ENCODE measurements at places on chromosomes 4 and X. TPM values are rescaled to one million over a fixed set of nuclear protein-coding genes. Genes with fewer than 3 reads are reported as not detected.

ADGRL3 gene
- 2.8 TPM for total RNA-seq

DNA sequence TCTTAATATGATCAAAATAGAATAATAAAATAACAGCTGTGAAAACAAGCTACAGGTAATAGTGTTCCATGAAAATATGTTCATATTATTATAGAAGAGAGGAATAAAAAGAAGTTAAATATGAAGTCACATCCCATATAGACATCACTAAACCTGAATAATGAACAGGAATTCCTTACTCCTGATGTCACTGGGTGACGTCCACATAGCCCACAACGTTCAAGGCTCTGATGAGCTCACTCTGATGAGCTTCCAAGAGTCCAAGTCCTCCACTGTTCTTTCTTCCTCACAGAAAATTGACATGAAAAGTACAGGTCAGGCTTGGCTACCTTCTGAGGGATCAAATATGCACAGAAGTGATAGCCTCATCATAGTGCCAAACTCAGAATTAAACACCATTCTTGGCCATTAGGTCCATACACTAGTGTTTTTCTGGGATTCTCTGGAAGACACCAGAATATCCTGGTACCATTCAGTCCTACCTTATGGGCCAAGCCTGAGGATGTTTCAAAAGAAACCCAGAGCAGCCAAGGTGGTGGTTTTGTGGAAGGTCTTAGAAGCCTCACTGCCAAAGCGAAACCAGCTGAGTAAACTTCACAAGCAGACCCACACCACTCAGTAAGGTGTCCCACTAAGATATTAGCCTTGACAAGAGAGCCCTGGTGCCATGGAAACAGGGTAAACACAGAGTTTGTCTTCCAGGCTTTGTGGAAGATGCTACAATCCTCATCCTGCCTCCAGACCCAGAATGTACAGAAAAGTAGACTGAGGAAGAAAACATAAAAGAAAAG lies 138.4 kb upstream of the HHIP start:
- DNase-seq, result no peak
- no peaks in the 10 kb centered on the region for H3K36me3 ChIP-seq
- H3K4me3 ChIP-seq, result no peak overlapping the region
- H3K27ac ChIP-seq, result no peak overlapping the region

DNA sequence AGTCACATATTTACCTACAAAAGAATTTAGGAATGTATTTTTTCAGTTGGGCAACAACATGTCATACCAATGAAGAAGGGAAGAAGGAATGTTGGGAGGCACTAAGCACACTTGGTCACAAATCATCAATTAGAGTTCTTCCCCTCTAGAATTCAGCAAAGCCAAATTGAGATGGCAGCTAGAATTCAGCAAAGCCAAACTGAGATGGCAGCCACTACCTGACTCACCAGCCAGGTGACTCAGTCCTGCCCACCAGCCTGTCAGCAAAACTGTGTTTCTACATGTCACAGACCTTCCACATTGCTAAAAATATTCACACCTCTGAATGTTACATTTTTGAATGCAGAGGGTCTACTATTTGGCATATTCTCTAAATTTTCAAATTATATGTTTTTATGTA lies 63.2 kb upstream of the NOCT start:
- no peaks in the 10 kb centered on the region for H3K36me3 ChIP-seq
- H3K27me3 ChIP-seq, result no peaks in the 10 kb centered on the region
- no peak overlapping the region for H3K4me3 ChIP-seq

HSFX4 gene
- total RNA-seq, result not detected

DNA sequence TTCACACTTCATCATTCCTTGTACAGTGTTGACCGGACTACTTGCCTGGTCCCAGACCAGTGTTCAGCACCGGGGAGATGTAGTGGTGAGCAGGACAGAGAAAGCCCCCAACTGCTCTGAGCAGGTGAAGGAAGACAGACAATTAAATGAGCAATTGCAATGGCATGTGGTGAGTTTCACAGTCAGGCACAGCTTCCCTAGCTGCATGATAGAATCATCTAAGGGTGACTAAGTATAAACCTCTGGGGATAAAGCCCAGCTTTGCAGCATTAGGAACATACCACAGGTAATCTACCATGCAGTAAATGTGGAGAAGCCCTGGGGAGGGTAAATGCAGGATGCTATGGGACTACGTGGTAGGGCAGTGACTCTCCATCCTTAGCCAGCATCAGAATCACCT lies 47.8 kb downstream of the TMA16 start:
- DNase-seq, result no peak
- H3K4me1 ChIP-seq, result peaks cover 5% of the 10 kb centered on the region
- H3K27me3 ChIP-seq, result no peaks in the 10 kb centered on the region

Data from upper lobe of left lung (tissue), 6 donors.